CD4-positive, alpha-beta T cell treated with Interferon alpha-2 for 1 hour (primary cell): ENCODE measurements at places on chromosomes 13 and 19.

DNA sequence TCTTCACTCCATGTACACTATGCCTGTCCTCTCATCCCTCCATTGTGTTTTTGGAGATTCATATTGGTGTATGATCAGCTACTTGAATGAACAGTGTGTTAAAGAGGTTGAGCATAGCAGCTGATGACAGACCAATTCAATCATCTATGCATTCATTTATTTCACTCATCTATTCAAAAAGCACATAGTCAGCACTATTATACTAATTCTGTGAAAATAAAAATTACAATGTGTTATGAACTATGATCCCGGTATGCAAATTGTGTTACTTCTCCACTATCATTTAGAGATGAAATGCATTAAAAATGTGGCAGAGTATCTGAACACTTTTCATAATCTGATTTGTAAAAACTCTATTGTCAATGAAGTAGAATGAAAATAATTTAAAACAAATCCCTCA, 5.9 kb downstream of the TRPC4 start:
- no peak for DNase-seq

DNA sequence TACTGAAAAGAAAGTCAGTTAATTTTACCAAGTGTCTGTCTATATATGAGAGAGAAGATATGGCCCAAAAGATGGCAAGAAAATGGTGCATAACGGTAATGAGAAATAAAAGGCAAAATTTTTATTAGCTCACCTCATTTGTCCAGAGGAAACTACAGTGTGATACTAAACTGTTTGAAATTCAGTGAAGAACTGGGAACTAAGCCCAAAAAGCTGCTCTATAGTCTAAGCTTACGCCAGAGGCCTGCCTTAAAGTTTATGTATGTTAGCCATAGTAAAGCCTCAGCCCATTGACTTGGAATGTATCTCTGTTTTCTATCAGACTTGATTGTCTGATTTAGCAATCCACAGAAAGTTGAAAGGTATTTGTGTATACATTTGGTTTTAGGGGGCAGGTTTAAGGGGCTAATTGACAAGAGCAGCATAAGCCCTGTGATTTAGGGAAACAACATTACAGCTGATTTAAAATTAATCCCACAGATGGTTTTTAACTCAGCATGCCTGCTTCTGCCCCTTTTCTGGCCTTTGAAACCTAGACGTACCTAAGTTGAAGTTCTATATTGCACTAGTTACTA, 91.0 kb upstream of the MAB21L1 start:
- no peak for DNase-seq

- DNase-seq: no peak
Observed at GRCh38 chr19:55345818-55346724, 6.4 kb downstream of the KMT5C start.

GRCh38 chr13:74485757-74486156, 351.6 kb upstream of the KLF12 start:
- DNase-seq: no peak

DNA sequence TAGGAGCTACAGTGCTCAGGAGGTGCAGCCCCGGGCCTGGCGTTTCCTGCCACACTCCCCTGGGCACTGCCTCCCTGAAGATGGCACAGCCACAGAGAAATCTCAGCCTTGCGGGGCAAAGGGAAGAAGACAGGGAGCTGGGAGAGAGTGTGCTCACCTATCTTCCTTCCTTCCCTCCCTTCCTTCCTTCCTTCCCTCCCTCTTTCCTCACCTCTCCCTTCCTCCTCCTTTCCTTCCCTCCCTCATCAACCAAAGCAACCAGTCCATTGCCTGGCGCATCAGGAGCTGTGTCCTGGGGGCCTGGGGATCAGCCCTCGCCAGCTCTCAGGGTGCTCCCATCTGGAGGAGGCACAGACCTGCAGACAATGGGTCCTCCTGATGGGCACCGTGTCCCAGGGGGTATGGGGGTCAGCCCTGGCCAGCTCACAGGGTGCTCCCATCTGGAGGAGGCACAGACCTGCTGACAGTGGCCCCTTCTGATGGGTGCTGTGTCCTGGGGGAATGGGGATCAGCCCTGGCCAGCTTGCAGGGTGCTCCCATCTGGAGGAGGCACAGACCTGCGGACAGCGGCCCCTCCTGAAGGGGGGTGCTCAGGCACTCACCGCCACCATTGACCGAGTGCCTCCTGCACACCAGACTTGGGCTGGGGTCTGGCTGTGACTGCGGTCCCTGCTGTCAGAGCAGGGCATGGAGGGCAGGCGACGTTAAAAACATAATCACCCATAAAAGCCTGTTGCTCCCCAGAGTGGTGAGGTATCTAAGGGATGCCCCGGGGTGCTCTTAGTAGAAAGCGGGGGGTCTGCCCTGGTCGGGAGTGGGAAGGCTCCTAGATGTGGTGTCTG, 120.2 kb downstream of the URI1 start:
- DNase-seq: no peak

DNA sequence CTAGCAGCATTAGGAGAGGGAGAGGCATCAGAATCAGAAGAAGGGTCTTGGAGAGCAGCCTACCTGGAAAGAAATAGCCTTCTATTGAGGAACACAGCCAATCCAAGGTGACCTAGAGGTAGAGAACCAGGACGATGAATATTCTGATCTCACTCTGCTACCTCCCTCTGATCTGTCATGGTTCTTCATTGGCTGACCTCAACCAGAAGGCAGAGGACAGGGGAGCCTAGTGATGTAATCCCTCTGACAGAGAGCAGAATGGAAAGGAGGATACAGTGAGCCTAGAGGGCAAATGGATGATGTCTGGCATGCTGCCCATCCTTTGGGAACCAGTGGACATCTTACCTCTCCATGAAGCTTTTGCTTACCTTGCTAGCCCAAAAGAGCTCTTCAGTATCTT, 3.6 kb downstream of the ZNF507 start:
- DNase-seq: no peak
